ENCODE measurements at places on chromosomes 13 and 19.

DNA sequence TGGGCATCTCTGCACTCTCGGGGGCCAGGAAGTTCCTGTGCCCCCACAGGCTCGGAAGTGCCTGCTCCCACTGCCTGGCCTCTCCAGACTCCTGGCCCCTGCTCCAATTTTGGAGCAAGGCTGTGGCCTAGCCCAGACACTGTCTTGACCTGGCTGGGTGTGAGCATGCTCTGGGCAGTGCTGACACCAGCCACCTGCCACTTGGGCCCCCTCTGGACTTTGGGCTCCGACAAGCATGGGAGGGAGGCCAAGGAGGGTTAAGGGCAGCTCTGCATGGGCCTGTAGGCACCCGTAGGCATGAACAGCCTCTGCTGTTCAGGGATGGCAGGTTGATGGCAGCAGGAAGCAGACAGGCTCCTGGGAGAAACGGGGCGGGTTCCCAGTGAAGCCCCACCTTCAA, 26.0 kb upstream of the RBM26 start:
- DNase-seq = no peak

DNA sequence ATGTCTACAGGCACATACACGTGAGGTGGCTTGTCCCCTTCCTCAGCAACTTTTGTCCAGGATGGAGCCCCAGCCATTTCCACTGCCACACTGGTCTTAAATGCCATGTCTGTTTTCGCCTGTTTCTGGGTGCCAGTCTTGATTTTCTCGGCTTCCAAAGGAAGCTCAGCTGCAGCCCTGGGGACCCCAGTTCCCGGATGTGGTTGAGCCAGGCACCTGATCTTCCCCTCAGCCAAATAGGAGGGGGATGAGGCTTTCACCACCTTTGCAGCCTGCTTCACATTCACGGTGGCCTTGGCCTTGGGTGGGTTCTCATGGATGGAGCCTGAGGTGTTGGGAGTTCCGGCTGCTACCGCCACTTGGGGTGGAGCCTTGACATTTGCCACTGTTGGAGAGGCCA, 8.7 kb downstream of the IQCN start:
- DNase-seq = peak; percentile 13

GRCh38 chr13:49314344-49314882, 66.7 kb downstream of the CDADC1 start:
- no peak for DNase-seq

- DNase-seq = peak; percentile 84
These were observed 7.5 kb upstream of the LRFN1 start for GRCh38 chr19:39328046-39328705.

DNA sequence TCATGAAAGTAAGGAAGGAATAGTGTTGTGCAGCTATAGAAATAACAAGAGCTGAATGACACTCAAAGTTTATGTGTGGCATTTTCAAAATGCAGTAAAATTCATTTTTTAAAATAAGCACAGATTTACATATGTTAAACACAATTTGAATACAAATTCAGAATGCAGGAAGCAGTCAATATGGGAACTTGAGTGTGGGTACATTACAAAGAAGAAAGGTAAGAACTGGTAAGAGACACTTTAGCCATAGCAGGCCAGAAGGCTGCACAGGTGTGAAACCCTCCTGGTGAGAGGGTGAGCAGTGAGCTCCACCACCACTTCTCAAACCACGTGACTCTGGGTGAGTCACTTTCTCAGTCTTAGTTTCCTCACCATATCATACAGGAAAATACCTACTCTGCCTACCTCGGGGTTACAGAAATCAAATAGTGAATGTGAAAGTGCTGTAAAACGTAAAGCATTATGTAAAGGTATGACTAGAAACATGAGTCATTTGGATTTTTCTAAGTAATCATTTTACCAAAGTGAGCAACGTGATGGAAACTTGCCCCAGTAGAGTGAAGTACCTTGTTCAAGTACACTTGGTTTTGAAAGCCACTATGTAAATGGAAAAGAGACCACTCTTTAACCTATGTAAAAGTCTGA, 40.5 kb downstream of the USP12 start:
- peak; percentile 53 for DNase-seq

GRCh38 chr19:43351998-43352746, 1.3 kb upstream of the CD177 start:
- DNase-seq = no peak

GRCh38 chr13:36986462-36987240, 12.5 kb downstream of the ALG5 start:
- DNase-seq = no peak

- DNase-seq = no peak
These were observed 255.9 kb upstream of the SOX21 start for GRCh38 chr13:94968040-94968756.

DNA sequence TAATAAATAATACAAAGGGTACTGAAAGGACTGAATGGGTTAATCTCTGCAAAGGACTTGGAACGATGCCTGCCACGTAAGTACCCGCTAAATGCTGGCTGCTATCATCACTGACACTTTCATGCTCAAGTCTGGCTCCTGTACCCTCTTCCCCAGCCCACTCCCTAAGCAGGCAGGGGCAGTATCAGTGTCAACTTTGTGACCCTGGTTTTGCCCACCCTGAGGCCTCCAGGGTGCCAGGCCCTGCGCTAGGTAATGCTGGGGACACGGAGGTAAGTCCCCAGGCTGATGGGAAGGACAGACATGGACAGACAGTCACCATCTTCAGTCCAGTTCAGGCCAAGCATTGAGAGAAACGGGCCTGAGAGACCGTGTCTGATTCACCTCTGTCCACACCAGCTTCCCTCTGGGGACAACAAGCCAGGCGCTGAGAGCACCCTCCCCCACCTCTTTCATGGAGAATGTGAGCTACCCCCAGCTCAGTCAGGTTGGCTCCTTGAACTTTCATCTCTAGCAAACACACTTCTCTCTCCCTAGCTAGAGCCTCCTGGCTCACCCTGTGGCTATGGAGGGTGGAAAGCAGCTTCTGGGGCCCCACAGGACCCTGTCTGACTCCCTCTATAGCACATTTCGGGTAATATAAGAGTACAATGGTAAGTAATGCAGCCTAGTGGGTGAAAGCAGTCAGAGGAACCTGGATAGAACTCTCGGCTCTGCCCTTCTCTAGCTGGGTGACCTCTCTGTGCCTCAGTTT, 800 bp downstream of the ETFB start:
- DNase-seq = peak; percentile 31

- DNase-seq = no peak
These were observed 23.6 kb downstream of the PROZ start for GRCh38 chr13:113182046-113182445.

GRCh38 chr19:34452723-34453122, 24.5 kb downstream of the UBA2 start:
- DNase-seq = no peak

GRCh38 chr19:34985249-34986022, 14.7 kb upstream of the GRAMD1A start:
- no peak for DNase-seq
